ENCODE measurements at places on chromosomes 13 and 19.

GRCh38 chr13:36758345-36758744 is 60.7 kb upstream of the RFXAP start:
- DNase-seq, result no peak

DNA sequence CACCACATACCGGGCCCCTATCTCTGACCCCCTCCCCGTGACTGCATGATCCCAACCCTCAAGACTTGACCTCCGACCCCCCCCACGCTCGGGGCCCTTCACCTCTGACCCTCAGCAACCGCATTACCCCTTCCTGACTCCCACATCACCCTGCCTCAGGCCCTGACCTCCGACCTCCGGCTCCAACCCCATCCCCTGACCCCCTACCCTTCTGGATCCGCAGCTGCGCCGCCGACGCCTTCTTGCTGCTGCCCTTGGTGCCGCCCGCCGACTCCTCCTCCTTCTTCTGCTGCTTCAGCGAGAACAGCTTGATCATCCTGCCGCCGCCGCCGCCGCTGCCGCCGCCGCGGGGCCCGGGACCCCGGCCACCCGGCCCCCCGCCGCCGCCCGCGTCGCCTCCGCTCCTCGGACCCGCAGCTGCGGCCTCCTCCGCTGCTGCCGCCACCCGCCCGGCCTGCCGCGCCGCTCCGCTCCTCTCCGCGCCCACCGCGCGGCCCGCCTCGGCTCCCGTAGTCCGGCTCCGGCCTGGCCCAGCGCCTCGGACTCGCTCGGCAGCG is at the start of gene UBE2M:
TSS of gene UBE2M (minus strand) at position 546 of the 557 bp plus-strand sequence. CDS start at position 316, 230 bp downstream.
- DNase-seq, result peak; percentile 69

DNA sequence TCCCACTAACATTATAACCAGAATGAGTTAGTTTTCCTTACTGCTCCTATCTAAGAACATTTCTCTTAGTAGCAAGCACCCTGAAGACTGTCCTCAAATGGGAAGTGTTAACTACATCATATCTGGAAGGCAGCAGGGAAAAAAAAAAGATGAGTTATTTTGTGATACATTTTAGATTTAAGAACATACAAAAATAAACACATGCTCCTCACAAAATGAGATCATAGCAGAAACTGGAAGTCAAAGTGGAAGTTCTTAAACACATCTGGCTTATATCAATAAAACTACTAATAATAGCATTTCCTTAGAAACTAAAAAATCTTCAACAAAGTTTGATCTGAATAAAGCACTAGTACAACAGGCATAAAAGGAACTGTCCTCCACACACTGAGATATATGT is 70.4 kb downstream of the SLITRK6 start:
- DNase-seq, result no peak

- no peak for DNase-seq
These were observed 1531.4 kb upstream of the SLC10A2 start for GRCh38 chr13:104597546-104598180.

GRCh38 chr13:99335603-99336002 is 28.4 kb upstream of the GPR183 start:
- no peak for DNase-seq

- no peak for DNase-seq
These were observed 55.8 kb downstream of the MTMR6 start for GRCh38 chr13:25231517-25231916.

Measured in tibial artery (tissue), 4 donors.